Astrocyte (in vitro differentiated cells and primary cell): ENCODE measurements at places on chromosomes 13 and 19. TPM values are rescaled to one million over a fixed set of nuclear protein-coding genes. Genes with fewer than 3 reads are reported as not detected.

The FAM124A gene
- 0.96 and 1.1 TPM in 2 replicates for total RNA-seq

The CRTC1 gene
- 8.4 and 8.8 TPM in 2 replicates for total RNA-seq

The SIRT6 gene
- 26.0 and 29.2 TPM in 2 replicates for total RNA-seq

The PPM1N gene
- 0.67 and 1.3 TPM in 2 replicates for total RNA-seq

The RRAS gene
- 94.7 and 104 TPM in 2 replicates for total RNA-seq

DNA sequence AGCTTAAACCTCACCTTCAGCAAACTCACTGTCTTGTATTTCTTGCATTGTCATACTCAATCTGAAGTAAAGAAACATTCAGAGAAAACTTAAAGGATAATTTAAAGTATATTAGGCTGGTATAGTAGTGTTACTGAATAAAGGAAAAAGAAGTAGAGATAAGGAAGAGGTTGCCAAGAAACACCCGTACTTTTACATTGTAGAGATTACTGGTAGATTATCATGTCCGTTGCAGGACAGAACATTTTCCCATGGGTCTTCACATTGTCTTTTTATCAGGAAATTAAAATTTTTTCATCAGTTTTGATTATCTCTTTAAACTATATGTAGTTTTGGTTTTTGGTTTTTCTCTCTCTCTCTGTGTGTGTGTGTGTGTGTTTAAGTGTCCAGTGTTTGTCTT, 19.9 kb upstream of the GPR183 start:
- H3K27ac ChIP-seq = no peak overlapping the region
- H3K36me3 ChIP-seq = no peaks in the 10 kb centered on the region
- no peaks in the 10 kb centered on the region for H3K27me3 ChIP-seq
- peaks cover 23% of the 10 kb centered on the region for H3K4me1 ChIP-seq
- DNase-seq = no peak

- no peak overlapping the region for H3K27ac ChIP-seq
- no peaks in the 10 kb centered on the region for H3K27me3 ChIP-seq
- peak; percentile 18 for DNase-seq
- no peaks in the 10 kb centered on the region for H3K36me3 ChIP-seq
Measured at GRCh38 chr19:42693760-42694350, 46.4 kb downstream of the PSG3 start.

DNA sequence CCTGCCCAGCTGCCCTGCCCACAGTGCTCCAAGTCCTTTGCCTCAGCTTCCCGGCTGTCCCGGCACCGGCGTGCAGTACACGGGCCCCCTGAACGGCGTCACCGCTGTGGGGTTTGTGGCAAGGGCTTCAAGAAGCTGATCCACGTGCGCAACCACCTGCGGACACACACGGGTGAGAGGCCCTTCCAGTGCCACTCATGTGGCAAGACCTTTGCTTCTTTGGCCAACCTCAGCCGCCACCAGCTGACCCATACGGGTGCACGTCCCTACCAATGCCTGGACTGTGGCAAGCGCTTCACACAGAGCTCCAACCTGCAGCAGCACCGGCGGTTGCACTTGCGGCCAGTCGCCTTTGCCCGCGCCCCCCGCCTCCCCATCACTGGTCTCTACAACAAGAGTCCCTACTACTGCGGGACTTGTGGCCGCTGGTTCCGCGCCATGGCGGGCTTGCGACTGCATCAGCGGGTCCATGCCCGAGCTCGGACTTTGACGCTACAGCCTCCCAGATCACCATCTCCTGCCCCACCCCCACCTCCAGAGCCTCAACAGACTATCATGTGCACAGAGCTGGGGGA, 5.7 kb downstream of the ZNF526 start:
- H3K4me1 ChIP-seq = peaks cover 13% of the 10 kb centered on the region
- H3K36me3 ChIP-seq = peaks cover 29% of the 10 kb centered on the region
- H3K4me3 ChIP-seq = no peak overlapping the region
- no peak overlapping the region for H3K27ac ChIP-seq
- H3K27me3 ChIP-seq = no peaks in the 10 kb centered on the region

- H3K4me1 ChIP-seq = no peaks in the 10 kb centered on the region
- no peak overlapping the region for H3K4me3 ChIP-seq
- no peaks in the 10 kb centered on the region for H3K36me3 ChIP-seq
- no peak for DNase-seq
- no peaks in the 10 kb centered on the region for H3K27me3 ChIP-seq
Measured at GRCh38 chr13:33381180-33381579, 95.6 kb upstream of the STARD13 start.

- H3K27ac ChIP-seq = no peak overlapping the region
- H3K4me1 ChIP-seq = peaks cover 16% of the 10 kb centered on the region
- H3K36me3 ChIP-seq = peaks cover 45% of the 10 kb centered on the region
- no peaks in the 10 kb centered on the region for H3K27me3 ChIP-seq
- DNase-seq = no peak
Measured at GRCh38 chr19:54151362-54152035, 8.0 kb downstream of the LENG1 start.

GRCh38 chr19:57083711-57084110, 36.1 kb upstream of the USP29 start:
- DNase-seq = no peak
- no peak overlapping the region for H3K4me3 ChIP-seq

DNA sequence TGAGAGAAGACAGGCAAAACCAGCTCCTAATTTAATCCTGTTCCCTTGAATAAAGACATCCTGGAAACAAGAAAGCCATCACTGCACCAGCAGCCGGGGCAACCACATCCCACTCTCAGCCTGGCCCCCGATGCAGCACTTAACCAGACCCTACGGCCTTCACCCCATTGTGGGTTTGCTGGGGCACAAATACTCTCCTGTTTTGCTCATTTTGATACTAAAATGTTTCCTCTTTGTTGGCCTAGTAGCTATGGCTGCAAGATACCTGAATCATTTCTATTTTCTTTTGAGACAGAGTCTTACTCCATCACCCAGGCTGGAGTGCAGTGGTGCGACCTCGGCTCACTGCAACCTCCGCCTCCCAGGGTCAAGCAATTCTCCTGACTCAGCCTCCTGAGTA, 28.4 kb downstream of the ANKRD27 start:
- H3K4me1 ChIP-seq = peaks cover under 1% of the 10 kb centered on the region
- peaks cover 15% of the 10 kb centered on the region for H3K36me3 ChIP-seq
- no peaks in the 10 kb centered on the region for H3K27me3 ChIP-seq
- H3K4me3 ChIP-seq = no peak overlapping the region

DNA sequence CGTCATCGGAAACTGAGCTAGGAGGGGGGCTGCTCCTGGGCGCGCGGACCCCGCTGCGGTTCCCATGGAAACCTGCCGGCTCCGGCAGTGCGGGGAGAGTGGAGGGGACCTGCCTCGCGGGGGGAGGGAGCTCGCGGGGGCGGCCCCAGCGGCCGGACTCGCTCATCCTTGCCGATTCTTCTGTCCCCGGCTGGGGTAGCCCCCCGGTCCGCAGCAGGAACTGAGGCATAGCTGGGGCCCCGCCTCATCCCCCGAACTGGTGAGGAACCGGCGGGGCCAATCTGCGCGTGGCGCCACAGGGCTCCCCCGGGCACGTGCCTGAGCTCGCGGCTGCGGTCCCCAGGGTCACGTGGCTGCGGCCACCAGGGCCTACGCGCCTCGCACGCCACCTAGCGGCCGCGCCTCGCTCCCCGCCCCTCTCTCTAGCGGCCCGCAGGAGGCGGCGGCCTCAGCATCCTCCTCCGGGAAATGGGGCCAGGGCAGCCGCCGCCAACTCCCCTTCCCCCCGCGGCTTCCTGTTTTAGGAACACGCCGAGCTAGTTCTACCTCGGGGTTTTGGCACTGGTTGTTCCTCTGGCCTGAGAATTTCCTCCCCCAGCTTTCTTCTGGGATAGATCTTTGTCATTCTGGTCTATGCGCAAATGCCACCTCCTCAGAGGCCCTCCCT, 1.7 kb upstream of the ELAVL3 start:
- H3K4me1 ChIP-seq = peaks cover 3% of the 10 kb centered on the region
- H3K36me3 ChIP-seq = no peaks in the 10 kb centered on the region
- no peak overlapping the region for H3K27ac ChIP-seq
- H3K4me3 ChIP-seq = peak overlapping the region; percentile 28
- H3K27me3 ChIP-seq = peaks cover 15% of the 10 kb centered on the region

DNA sequence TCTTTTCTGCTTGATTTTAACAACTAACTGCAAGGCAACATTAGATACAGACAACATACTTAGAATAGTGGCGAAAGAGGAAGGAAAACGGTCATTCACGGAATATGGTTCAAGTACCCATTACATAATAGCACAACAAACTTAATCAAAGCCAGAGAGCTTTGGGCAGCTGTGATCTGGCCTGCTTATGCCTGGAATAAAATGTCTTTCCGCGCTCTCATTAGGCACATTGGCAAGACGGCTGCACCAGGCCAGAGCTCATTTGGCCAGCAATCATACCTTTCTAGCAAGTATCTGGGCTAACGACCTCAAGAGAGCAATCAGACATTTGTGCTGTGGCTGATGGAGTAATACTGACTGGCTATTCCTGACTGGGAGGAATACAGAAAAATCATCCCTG, 112.8 kb downstream of the NALCN start:
- H3K4me1 ChIP-seq = peaks cover 17% of the 10 kb centered on the region
- no peaks in the 10 kb centered on the region for H3K27me3 ChIP-seq
- H3K36me3 ChIP-seq = no peaks in the 10 kb centered on the region
- H3K27ac ChIP-seq = no peak overlapping the region

GRCh38 chr19:18317961-18318800, 4.7 kb downstream of the LSM4 start:
- H3K4me3 ChIP-seq = no peak overlapping the region
- peaks cover 5% of the 10 kb centered on the region for H3K36me3 ChIP-seq
- DNase-seq = no peak
- no peak overlapping the region for H3K27ac ChIP-seq

- H3K27ac ChIP-seq = no peak overlapping the region
- no peaks in the 10 kb centered on the region for H3K27me3 ChIP-seq
Measured at GRCh38 chr13:87120476-87120875, 550.7 kb upstream of the SLITRK5 start.

DNA sequence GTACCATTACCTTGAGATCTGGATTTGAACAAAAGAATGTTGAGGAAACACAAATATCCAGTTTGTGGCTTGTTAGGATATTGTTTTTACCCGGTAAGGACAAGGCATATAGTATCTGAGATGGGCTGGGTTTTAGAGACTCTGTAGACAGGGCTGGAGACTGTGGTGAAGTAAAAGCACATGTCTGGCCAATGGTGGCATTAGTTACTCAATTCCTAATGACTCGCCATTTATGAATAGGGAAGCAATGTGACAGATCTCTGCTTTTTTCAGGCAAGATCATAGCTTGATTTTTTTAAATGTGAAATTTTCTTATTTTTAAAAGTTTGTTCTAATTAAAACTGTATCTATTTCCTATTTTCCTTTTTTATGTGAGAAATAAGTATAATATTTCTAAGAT, 371.1 kb upstream of the SPRY2 start:
- H3K4me1 ChIP-seq = no peaks in the 10 kb centered on the region
- no peaks in the 10 kb centered on the region for H3K27me3 ChIP-seq
- no peak overlapping the region for H3K27ac ChIP-seq
- H3K4me3 ChIP-seq = no peak overlapping the region

DNA sequence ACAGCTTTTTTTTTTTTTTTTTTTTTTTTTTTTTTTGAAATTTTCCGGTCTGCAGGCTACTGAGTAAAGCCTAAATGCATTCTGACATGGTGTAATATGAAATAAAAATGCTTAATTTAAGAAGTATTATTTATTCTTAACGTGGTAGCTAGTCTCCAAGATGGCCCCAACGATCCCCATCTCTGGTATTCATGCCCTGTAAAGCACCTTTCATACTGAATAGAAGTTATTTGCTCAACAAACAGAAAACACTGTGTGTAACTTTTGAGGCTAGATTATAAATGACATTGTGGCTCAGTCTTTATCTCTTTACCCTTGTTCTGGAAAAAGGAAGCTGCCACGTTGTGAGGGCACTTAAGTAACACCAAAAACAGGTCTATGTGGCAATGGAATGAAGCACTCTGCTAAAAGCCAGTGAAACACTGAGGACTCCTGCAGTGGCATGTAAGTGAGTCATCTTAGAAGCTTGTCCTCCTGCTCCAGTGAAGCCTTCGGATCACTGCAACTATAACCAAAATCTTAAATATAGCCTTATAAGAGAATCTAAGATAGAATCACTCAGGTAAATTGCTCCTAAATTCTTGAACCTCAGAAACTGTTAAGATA, 128.7 kb downstream of the UGGT2 start:
- DNase-seq = peak; percentile 92
- H3K4me1 ChIP-seq = peaks cover 14% of the 10 kb centered on the region
- no peaks in the 10 kb centered on the region for H3K27me3 ChIP-seq
- H3K27ac ChIP-seq = peak overlapping the region; percentile 44
- no peak overlapping the region for H3K4me3 ChIP-seq

- no peak overlapping the region for H3K4me3 ChIP-seq
- H3K27me3 ChIP-seq = no peaks in the 10 kb centered on the region
- no peaks in the 10 kb centered on the region for H3K36me3 ChIP-seq
- no peak for DNase-seq
Measured at GRCh38 chr19:15633082-15633835, 7.4 kb upstream of the CYP4F3 start.

- no peak overlapping the region for H3K4me3 ChIP-seq
- H3K36me3 ChIP-seq = peaks cover 4% of the 10 kb centered on the region
- DNase-seq = peak; percentile 78
- peak overlapping the region; percentile 41 for H3K27ac ChIP-seq
- H3K27me3 ChIP-seq = no peaks in the 10 kb centered on the region
Measured at GRCh38 chr19:18274781-18275356, 617 bp upstream of the IQCN start.

- H3K27me3 ChIP-seq = no peaks in the 10 kb centered on the region
- H3K27ac ChIP-seq = no peak overlapping the region
- no peak for DNase-seq
- H3K36me3 ChIP-seq = peaks cover 31% of the 10 kb centered on the region
- H3K4me3 ChIP-seq = no peak overlapping the region
Measured at GRCh38 chr19:57245959-57246358, 5.5 kb downstream of the ZNF805 start.

DNA sequence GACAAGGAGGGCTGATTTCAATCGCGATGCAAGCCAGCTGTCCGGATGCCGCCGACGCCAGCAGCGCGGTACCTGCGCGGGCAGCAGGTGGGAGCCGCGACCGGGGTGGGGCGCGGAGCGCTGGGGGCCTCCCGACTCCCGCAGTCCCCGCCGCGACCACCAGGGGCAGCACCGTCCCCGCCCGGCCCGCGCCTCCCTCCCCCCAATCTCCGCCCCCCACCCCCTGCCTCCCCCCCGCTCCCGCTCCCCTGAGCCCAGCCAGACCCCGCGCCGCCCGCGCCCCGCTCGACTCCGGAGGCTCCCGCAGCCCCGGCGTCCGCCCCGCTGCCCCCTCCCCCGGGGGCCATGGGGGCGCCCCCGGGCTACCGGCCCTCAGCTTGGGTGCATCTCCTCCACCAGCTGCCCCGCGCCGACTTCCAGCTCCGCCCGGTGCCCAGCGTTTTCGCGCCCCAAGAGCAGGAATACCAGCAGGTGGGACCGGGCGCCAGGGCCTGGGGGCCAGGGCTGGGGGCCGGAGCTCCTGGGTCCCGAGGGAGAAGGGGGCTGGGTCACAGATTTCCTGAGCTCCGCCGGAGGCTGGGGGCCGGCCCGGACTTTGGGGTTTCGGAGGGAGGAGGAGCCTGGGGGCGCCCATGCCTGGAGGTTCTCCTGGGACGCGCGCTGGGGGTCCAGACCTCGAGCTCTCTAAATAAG, at the start of gene TTYH1:
Gene TTYH1, plus strand, starts transcription at position 257 of the 693 bp plus-strand sequence. Its CDS starts 89 bp downstream, at position 346.
- no peak within 1 kb of the TSS for H3K4me3 ChIP-seq
- H3K4me1 ChIP-seq = no peaks in the 10 kb centered on the region
- H3K27ac ChIP-seq = no peak within 1 kb of the TSS
- no peaks in the 10 kb centered on the region for H3K36me3 ChIP-seq
- DNase-seq = no peak
- peaks cover 31% of the 10 kb centered on the region for H3K27me3 ChIP-seq

- no peaks in the 10 kb centered on the region for H3K4me1 ChIP-seq
- H3K27me3 ChIP-seq = no peaks in the 10 kb centered on the region
- no peak for DNase-seq
Measured at GRCh38 chr13:83153848-83154247, 728.4 kb downstream of the SLITRK1 start.

GRCh38 chr19:1449467-1450442, at the start of gene APC2:
APC2 (plus strand) TSS chr19:1450121; CDS start chr19:1453002, 2,881 bp downstream.
- H3K27me3 ChIP-seq = peaks cover 41% of the 10 kb centered on the region
- no peak within 1 kb of the TSS for H3K27ac ChIP-seq
- no peaks in the 10 kb centered on the region for H3K36me3 ChIP-seq
- H3K4me1 ChIP-seq = peaks cover 2% of the 10 kb centered on the region
- H3K4me3 ChIP-seq = no peak within 1 kb of the TSS
